NCI-H1092 treated with DMSO at 0.1 percent for 48 hours (cell line): ENCODE measurements at places on chromosomes 13 and 19.

DNA sequence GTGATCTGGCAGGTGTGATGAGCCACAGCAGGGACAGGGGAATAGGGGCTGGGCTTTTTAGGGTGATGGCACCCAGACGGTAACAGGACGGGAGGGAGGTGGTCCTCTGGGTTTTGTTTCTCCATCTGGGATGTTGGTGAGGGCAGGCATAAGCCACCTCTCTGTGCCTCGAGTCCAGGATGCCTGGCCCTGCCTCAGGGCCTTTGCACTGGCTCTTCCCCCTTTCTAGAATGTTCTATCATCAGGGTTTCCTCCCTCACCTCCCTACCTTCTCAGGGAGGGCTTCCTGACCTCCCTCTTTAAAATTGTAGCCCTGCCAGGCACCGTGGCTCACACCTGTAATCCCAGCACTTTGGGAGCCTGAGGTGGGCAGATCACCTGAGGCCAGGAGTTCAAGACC is 6.6 kb downstream of the CERS4 start:
- no peak for DNase-seq

GRCh38 chr13:90171649-90172048 is 1175.8 kb upstream of the MIR17HG start:
- no peak for DNase-seq

- DNase-seq, result no peak
Measured at GRCh38 chr19:46839752-46840497, 10.7 kb downstream of the AP2S1 start.

DNA sequence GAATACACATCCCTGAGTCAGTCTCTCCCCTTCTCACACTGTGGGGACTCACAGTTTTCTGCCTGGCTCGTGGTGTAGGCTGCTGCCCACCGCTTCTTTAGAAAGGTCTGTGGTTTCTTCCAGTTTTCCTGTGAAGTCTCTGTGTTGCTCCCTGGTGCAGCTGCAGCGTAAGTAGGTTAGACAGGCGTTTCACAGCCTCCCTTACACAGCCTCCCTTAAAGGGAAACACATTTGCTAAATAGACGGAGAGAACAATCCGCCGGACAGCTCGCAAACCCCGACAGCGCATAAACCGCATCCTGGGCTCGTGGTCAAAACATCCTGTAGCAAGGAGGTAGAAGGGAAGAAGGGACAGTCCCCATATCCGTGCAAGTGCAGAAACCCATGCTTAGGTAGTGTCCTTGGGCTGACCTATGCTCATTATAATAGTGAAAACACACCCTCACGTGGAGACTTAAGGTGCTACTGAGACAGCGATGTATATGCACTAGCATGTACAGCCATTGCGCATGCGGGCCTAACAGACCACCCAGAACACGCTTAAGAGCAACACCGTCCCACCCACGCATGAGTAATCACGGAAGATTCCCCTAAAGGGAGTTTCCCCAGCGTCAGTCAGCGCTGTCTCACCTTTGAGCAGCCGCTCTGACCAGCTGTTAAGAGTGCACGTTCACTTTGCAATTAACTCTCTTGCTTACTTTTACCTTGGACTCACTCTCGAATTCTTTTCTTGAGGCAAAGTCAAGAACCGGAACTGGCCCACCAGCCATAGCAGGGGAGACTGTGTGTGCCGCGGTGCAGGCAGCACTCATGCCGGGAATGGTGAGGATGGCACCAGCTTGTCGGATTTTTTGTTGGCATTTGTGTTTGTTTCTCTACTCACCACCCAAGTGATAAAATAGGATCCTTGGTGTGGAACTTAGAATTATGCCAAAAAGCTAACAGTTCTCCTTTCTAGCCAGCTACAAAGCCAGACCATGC is 16.6 kb downstream of the SIGLEC8 start:
- DNase-seq, result no peak

- no peak for DNase-seq
Measured at GRCh38 chr19:11783767-11784166, 14.6 kb upstream of the ZNF491 start.

DNA sequence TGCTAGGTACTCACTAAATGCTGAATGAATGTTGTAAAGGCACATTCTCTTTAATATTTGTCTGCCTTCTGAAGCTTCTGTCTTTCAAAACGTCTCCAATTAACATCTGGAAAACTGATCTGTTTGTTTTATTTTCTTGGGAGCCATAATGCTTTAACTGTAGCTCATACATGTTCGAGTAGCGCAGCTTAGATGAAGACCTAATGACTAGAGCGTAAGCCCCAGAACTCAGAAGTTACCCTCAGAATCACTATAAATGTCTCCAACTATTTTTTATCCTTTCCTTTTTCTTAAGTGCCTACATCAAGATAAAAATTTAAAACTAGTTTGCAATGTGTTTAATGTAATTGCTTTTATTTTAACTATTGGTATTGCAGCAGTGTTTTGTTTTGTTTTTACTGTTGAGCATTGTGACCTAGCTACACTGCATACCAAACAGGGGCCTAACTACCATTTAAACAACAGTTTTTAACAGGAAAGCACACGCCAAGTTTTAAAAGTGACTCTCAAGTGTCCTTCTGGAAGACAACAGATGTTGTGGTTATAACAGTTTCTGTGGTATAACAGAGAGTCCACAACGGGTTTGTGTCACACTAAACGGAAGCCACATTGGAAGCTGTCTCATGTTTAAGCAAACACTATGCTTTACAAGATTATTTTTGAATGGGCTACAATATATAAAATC is 42.0 kb downstream of the MRPL57 start:
- DNase-seq, result no peak

DNA sequence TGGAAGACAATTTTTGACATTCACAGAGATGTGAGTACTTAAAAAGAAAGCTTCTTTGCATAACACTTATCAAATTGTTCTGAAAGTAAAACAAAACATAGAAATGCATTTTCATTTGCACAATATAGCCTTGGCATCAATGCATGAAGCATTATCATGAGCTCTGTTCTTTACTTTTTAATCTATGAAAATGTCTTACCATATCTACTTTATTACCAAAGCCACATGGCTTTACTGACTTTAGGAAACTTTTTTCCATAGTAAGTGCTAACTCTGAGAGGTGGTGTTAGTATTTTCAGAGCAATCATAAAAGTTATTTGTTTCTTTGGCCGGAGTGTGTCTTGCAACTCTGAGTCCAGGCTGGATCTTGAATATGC is 10.5 kb downstream of the TNFRSF19 start:
- no peak for DNase-seq

DNA sequence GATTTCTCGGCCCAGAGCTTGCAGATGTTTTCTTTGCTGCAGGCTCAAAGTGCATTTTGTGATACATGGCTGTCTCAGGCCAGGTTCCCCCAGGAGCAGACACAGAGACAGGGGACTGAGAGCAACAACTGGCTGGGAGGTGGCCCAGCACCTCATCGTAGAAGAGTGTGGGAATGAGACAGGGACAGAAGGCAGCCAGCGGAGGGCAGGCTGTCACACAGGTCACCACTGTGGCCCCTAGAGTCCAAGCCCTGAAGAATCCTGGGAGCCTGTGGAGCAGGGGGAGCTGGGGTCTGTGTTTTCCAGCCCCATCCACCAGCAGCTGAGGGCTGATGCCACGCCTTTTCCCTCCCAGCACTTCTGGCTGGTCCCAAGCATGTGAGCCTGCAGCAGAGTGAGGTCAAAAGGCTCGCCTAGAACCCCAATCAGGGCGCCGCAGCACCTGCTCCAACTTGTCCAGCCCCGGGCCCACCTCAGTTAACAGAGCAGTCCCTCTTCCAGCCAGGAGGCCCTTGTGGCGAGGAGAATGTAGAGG is 723.8 kb downstream of the UQCRFS1 start:
- no peak for DNase-seq

DNA sequence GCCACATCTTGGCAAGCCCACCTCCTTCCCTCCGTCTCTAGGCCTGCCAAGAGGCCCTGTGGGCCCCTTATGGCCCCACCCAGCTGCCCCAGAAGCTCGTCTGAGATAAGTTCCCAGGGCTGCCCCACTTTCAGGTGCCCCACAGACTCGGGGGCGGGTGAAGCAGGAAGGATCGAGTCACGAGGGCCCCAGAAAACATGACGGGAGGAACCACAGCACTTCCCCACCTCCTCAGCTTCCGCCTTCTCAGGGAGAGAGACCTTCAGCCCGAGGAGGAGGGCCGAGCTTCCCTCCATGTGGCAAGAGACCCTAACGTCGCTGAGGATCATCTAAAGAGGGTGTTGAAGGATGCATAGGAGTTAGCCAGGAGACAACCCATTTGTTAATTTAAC is 4.5 kb upstream of the IL12RB1 start:
- no peak for DNase-seq

DNA sequence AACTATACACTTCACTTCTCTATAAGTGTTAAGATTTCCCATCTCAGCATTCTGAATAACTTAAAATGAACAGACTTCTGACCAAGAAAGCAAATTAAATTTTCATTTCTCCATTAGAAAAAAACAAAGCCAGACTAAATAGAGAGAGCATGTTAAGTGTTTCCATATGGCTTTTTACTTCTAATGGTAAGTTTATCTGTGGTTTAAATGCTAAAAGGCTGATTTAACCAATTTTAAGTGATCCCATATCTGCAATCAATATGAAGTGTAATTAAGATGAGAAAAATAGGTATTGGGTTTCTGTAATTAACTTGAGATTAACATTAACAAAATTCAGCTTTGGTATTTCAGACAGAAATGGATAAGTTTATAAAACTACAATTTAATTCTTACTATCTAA is 107.8 kb downstream of the ELF1 start:
- no peak for DNase-seq

GRCh38 chr13:97327506-97328221 is 105.5 kb downstream of the MBNL2 start:
- no peak for DNase-seq

DNA sequence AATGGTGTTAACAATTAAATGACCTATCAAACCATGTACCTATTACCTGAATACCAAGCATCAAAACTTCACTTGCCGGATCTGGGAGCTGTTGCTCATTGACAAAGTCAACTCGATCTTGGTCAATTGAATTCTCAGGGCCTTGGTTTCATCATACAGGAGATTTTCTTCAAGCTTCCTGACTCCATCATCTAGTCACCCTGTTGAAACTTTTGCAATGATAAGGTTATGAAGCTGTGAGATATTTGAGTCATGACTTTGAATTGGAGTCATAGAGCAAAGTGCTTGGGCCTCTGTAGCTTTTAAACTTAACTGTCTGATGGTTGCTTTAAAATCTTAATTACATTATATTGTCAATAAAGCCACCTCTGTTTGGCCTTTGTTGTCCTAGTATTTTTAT is 260.9 kb downstream of the COG6 start:
- DNase-seq, result no peak

GRCh38 chr19:17909003-17909732 is 23.6 kb upstream of the CCDC124 start:
- DNase-seq, result no peak

DNA sequence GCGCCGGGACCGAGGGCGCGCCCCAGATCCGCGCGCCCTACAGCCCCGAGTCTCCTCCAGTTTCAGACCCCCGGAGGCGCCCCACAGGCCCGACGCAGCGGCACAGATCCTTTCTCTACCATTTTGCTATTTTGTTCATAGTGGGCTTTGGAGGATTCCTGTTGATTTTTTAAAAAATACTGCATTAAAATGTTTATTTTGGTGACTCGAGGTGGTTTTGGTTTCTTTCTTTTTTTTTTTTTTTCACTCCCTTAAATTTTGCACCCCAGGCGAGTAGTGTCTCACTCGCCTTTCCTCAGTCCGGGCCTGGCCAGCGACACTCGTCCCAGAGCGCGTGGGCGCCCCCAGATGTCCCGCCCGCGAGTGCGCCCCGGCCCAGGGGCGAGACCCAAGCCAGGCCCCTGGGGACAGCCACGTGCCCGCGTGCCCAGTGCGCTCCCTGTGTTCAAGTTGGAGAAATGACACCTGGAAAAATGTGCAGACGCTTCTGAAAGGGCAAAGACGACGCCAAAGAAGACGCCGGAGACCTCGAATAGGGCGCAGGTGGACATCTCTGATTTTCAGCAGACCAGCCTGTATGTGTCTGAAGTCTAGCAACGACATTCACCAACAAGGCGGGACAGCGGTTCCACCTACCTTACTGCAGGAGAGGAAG is 471 bp upstream of the INSR start:
- peak; percentile 64 for DNase-seq

DNA sequence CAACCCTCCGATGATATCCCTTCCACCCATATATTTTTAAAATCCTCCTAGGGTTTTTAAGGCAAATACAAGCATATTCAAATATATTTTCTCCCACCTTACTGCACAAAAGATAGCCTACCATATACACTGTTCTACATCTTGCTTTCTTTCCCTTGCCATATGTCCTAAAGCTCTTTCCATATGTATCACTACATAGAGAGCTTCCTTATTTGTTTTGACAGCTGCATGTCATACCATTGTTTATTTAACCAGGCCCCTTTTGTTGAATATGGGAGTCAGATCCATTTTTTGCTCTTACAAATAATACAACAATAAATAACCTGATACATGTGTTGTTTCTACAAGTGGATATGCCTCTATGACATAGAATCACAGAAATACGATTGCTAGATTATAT is 32.8 kb upstream of the WDFY2 start:
- DNase-seq, result no peak

GRCh38 chr13:34263681-34264080 is 445.7 kb downstream of the RFC3 start:
- DNase-seq, result no peak

DNA sequence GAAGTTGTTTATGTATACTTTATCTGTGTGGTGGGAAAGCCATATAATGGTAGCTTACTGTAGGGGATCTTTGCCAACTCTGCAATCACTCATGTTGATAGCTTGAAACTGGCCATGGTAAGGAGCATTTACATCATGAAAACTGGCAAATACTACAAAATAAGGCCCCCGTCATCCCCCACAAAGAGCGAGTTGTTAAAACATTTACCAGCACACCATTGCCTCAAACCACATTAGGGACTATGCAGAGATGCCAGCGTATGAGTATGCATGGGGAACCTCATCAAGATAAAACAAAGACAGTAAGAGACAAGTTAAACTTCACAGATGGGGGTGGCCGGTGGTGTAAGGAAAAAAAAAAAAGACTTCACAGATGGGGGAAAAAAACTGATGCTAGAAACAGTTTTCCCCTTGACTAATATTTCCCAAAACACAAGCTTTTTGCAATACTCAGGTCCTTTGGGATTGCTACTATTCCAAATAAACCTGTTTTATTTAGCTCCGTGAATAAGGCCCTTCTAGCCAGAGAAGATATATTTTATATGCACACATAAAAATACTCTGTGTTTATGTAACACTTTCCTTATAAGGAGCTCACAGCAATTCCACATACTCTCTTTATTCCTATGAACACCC is 70.6 kb upstream of the SERP2 start:
- no peak for DNase-seq

GRCh38 chr13:75308222-75308621 is 173.7 kb downstream of the TBC1D4 start:
- no peak for DNase-seq

GRCh38 chr19:34298891-34299520 is 44.7 kb downstream of the GARRE1 start:
- DNase-seq, result no peak

GRCh38 chr19:53989600-53990533 is 1.6 kb upstream of the CACNG6 start:
- no peak for DNase-seq

GRCh38 chr19:6692027-6692426 is 22.1 kb upstream of the TNFSF14 start:
- DNase-seq, result no peak

GRCh38 chr13:26411206-26411605 is 146.3 kb upstream of the WASF3 start:
- no peak for DNase-seq
